ENCODE measurements at places on chromosomes 12 and 14.
A peak's percentile ranks its signal among the peaks of the same experiment; 100 is the strongest.

DNA sequence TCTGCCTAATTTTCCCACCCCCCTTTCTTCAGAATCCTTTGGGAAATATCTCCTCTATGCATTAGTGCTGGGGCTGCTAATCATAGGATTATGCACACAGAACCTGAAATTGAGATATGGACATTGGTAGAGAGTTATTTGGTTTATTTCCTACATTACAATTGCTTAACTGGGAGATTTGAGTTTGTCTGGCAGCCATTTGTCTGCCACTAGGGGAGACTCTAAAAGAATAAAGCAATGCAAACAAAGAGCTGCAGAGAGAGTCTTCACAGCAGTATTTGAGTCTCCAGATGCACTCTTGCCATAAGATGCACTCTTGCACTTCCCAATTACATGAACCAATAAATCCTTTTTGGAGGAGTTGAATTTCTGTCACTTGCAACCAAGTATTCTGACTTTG, 12.0 kb upstream of the PCNX4 start:
- no peak for DNase-seq

DNA sequence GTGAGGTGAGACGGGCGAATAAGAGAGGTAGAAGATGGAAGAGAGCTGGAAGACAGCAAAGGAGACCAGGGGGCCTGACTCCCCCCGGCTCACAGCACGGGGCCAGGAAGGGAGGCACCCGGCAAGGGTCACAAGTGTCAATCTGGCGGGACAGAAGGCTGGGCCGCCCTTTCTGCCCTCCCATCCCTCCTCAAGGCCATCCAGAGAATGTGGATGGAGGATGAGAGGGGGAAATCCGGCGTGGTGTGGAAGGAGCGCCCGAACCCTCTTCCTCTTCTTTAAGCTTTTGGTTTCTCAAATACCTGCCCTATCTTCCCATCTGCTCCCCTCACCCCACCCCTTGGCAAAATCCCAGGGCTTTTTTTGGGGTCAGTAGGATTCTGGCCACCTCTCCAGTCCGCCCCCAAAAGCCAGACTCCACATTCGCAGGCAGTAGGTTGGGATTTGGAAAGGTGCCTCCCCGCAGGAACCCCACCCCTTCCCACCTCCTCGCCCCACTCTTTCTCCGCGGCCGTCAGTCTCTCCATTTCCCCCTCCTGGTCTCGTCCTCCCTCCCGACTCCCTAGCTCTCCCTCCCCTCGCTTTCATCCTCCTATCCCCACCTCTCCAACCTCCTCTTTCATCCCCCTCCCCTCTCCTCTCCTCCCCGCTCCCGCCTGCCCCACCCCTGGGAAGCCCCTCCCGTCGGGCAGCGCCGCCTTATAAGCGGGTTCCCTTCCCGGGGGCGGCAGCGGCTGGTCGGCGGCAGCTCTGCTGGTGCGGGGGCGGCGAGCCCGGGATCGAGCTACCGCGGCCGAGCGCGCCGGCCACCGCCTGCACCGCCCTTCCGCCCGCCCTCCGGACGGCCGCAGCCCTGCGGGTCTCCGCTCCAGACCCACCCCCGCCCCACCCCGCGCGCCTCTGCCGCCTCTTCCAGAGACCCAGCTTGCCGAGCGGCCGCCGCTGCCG, at the start of gene PTMS:
Gene PTMS (plus strand): TSS at position 730 of the 948 bp plus-strand sequence. CDS start 343 bp downstream, outside the sequence.
- DNase-seq = peak; percentile 88

GRCh38 chr12:104473374-104473983, 16.7 kb downstream of the CHST11 start:
- no peak for DNase-seq

GRCh38 chr12:13167226-13167625, 29.3 kb upstream of the EMP1 start:
- DNase-seq = peak; percentile 90

- no peak for DNase-seq
Measured at GRCh38 chr14:57970594-57970993, 104.7 kb upstream of the SLC35F4 start.

DNA sequence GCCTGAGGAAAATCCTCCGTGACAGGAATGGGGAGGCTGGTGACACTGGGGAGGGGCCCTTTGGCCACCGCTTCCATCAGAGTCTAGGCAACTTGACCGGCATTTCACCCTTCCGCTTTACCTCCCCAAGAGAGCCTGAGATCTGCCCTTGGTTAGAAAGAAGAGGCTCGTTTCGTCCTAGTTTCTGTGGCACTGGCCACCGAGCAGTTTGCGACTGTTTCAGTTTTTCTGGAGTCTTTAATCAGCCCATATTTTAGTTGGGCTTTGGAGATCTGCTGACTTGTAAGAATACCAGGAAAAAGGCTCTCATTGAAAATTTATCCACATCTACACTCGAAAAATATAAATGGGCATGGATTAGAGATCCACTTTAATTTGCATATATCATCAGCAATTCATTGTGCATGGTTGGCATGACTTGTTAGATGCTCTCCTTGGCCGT, 414 bp upstream of the ANKS1B start:
- peak; percentile 0 for DNase-seq

DNA sequence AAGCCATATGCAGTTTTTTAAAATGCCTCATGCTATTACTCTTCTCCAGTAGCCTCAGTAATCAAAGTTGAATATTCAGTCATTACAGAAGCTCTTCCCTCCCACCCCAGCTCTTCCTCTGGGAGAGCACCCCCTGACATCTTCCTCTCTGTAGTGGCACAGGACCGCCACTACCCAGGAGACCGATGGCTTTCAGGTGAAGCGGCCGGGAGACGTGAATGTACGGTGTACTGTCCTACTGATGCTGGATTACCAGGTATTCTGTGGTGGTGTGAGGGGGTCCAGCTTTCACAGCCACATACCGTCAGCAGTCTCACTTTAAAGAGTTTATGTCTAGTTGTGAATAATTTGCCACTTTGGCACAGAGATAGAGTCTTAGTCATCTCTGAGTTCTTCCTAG, 4.6 kb downstream of the SMARCD1 start:
- DNase-seq = no peak

- DNase-seq = no peak
Measured at GRCh38 chr14:36320897-36321381, 502 bp upstream of the MBIP start.

- no peak for DNase-seq
Measured at GRCh38 chr12:55755246-55755645, 12.3 kb downstream of the GDF11 start.

- DNase-seq = peak; percentile 64
Measured at GRCh38 chr14:23123419-23123818, 4.4 kb upstream of the CEBPE start.

DNA sequence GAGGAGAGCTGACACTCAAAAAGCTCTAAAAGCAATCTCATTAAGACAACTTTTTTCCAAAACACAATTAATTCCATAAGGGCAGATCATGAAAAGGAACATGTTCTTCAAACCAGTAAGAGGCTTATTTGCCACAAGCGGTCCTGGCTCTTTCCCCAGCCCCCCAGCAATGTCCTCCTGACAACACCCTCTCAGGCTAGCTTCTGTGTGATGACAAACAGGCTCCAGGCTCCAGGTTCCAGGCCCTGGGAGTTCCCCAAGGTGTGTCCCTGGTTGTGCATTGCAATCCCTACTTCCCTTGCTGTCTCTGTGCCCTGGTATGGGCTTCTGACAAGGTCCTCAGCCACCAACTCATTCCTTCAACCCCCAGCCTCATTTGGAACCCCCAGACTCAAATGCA, 8.9 kb downstream of the HVCN1 start:
- DNase-seq = peak; percentile 49

DNA sequence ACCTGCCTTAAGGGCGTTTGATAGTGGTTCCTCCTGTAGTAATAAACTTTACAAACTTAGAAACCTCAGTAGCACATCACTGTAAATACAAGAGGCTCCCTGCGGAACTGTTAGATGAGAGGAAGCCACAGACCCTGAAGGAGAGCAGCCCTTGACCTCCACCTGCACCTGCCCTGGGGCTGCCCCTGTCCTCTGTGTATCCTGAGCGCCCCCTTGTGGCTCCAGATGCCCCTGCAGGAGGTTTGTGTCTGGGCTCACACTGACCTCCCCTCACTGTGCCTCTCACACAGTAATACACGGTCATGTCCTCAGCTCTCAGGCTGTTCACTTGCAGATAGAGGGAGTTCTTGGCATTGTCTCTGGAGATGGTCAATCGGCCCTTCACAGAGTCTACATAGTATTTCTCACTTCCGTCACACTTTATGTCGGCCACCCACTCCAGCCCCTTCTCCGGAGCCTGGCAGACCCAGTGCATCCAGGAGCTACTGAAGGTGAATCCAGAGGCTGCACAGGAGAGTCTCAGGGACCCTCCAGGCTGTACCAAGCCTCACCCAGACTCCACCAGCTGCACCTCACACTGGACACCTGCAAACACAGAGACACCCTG, 1059.8 kb downstream of the TMEM121 start:
- no peak for DNase-seq

DNA sequence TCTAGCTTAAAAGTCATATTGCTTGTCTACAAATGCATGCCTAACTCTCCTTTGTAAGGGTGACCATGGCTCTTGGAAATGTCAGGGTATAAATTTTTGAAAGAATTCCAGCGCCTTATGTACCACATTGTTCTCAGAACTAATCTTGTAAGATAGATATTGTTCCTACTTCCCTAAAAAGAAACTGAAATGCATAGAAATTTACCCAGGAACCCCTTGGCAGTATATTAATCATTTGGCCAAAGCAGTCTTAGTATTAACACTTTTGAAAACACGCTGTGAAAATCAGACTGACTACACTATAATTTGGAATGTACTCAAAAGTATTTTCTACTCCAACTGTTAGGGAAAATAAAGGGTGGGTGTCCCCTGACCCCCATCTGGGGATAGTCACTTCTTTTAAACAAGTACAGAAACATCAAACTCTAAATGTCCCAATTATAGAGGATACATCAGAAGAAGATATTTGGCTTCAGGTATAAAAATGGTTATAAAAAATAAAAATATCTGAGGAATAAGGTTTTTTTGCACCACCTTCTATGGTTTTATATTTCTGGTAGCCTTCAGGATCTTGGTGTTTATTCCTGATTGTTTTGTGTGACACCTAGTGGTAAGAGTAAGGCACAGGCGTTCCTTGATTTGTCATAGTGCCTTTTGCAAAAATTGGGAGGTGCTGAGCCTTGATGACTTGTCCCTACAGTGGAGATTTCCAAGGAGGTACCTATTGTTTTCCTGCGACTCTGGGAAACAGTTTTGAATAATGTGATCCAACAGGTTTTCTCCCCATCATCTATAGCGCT, 2.2 kb upstream of the NFKBIA start:
- DNase-seq = peak; percentile 88

DNA sequence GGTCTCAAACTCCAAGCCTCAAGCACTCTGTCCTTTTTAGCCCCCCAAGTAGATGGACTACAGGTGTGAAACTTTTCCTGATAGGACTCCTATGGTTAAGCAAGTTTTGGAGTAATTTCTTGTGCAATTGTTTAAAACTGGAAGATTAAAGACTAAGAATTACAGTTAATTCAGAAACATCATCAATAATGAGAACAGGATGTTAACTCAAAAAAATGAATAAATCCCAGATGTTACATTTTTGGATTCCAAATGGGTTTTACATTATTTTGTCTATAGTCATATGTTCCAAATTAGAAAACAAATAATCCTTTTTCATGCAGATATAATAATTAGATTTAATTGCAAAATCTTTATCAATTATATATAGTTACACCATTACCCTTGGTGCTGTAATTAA, 24.4 kb upstream of the KITLG start:
- DNase-seq = no peak

- no peak for DNase-seq
Measured at GRCh38 chr12:65460063-65460462, 181.6 kb downstream of the MSRB3 start.

DNA sequence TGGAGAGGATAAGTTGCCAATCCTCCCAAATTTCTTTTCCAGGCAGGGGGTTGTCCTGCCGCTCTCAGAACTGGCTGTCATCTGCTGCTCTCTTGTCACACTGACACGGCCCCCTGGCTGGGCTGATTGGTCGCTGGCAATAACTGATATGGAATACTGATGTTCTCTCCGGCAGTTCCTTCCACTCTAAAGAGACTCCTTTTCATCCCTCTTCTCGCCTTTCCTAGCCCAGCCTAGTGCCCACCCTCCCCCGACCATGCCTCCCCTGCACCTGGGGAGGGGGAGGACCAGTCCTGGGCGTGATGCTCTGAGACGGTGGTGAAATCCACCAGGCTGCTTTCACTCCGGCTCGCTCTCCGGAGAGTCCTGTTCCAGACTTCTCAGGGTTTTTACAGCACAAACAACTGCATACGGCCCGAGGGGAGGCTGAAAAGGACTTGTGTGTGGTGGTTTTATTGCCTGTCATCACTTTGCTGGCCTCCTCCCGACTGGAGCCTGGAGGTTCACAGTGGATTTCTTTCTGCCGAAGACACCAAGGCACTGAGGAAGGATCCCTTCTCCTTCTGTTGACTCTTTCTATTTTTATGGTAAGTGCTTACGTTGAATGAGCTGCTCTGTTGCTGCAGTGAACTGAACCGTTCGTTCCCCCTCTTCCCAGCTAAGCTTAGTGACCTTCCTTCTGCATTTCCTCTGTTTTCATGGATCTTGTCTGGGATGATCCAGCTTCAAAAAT, at the start of gene ANO4:
Gene ANO4 (plus strand): TSS at position 336 of the 733 bp plus-strand sequence. CDS start 107,010 bp downstream, outside the sequence.
- DNase-seq = no peak

GRCh38 chr12:60101715-60102114, 505.9 kb downstream of the SLC16A7 start:
- peak; percentile 56 for DNase-seq

DNA sequence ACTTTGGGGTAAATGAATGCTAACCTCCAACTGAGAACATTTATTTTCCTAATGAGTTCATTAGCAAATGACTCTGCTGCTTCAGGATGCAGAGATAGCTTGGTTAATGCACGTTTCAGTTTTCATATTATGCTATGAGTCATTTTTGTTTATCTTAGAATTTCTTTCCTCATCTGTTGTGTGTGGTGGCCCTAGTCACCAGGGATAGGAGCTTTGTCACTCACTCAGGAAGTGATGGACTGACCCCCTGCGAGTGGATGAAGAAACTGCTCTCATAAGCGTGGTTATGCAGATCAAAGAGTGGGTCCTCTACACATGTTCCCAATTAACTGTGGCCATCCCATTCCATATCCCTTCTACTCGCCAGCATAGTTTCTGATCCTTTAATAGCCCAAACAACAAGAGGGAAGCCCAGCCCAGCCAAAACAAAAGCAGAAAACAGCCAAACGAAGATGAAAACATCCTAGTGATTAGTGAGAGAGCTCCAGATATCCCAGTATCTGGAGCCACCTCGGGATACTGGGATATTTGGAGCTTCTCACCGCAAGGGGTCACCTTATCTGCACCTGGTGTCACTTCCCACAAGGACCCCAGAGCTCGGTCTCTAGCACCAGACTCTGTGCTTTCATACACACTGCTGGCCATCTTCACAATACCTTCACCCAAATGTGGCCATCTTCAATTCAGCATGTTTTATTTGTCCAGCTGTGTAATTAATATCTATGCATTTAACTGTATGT, 8.6 kb downstream of the TC2N start:
- peak; percentile 48 for DNase-seq

DNA sequence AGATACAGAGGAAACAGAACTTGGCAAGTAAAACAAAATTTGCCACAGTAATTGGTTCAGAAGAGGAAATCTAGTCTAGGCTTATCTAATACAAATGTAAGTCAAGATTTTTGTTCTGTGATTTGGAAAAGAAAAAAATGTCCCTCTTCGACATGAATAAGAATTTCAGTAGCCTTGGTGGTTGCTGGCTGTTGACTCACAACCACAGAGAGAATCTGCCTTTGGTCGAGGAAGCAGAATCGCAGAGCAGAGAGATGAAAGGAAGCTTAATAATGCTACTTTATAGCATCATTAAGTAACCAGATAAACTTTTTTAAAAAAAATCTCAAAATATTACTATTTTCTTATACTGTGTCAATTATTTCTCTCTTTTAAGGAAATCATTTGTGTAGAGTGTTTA, 1096.6 kb downstream of the FLRT2 start:
- no peak for DNase-seq
